ENCODE measurements at places on chromosomes 12 and 14.

GRCh38 chr12:46965880-46966279, 113.5 kb upstream of the PCED1B start:
- no peak for DNase-seq

GRCh38 chr12:121872546-121873215, 14.0 kb upstream of the HPD start:
- no peak for DNase-seq

DNA sequence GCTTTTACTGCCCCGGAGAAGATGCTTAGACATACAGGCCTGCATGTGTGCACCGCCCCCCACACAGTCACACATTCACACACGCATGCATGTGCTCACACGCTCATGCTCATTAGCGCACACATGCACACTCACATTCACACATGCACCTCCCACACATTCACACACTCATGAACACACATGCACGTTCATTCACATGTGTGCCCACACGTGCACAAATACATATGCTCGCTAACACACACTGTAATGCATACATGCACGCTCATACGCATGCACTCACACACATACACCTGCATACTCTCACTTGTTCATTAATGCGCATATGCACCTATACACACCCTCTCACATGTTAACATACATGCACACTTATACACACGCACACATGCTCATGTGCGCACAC, 21.9 kb downstream of the TMEM132C start:
- DNase-seq, result no peak

DNA sequence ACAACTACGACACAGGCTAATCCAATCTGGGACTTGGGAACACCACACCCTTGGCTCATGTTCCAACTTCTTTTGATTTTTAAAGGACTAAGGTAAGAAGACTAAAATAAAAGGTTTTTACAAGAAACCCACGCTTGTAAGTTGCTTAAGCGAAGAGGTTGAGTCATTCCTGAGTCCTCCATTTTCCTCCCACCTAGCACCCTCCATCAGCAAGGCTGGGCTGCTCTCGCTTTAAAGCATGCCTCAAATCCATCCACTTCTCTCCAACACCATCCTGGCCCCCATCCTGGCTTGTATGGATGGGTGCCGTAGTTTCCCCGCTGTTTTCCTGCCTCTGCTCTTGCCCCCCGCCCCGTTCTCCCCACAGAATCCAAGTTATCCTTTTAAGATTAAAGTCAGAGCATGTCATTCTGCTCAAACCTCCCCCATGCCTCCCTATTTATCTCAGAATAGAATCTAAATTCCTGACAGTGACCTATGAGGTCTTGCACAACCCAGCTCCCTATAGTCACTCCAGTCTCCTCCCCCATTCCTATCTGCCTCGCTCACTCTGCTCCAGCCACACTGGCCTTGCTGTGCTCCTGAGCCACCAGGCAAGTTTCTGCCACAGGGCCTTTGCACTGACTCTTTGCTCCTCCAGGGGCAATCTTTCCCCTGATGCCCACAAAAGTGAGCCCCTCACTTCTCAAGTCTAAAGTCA, 34.5 kb downstream of the SCARB1 start:
- no peak for DNase-seq

- DNase-seq, result no peak
Observed at GRCh38 chr14:100333311-100333710, 10.2 kb downstream of the SLC25A47 start.

DNA sequence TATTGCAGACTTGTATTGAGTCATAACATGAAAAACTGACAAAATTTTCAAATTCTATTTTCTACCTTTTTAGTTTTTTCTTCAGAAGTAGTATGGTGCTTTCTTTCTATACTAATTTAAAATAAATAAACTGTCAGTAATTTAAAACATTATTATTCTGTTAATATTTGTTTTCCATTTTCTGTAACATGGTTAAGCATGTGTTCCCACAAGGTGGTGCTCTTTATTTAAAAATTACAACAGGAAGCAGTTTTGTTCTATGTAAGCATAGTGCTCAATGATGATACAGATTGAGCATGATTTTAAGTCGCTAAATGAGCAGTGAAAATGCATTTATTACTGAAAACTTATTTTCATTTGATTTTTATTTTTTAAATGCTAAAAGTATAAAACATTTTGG, 114.6 kb downstream of the PPFIA2 start:
- no peak for DNase-seq

GRCh38 chr14:21024585-21025370, at the start of gene NDRG2:
Gene NDRG2, minus strand, starts transcription at chr14:21025061. Its CDS starts 1,746 bp downstream, at chr14:21023315.
- peak; percentile 55 for DNase-seq

DNA sequence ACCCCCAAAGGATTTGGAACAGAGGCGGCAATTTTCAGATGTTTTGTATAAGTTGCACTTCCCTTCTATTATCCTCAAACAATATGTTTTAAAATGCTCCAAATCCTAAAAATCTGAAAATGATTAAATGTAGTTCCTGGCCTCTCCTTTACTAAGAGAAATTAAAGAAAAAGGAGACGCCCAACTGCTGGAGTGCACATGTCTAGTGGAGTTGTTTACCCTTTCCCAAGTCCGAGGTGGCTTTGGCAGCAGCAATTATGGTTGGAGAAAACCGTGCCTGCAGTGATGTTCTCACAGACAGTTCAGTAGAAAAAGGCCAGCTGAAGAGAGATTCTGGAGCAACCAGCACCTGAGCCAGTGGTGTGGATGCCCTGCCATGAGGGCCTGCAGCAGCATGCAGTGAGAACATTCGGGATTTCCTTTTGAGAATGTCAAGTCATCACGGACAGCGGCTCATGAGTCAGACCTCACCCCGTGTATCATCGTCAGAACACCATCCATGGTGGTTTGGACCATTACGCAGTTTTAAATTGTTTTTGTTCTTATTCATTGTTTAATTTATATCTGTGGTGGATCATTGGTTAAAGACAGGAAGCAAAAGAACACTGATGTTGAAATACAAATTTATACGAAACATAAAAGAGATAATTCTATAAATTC, 179.0 kb upstream of the KRR1 start:
- DNase-seq, result no peak

GRCh38 chr12:132165584-132165983, 21.3 kb downstream of the NOC4L start:
- DNase-seq, result no peak

DNA sequence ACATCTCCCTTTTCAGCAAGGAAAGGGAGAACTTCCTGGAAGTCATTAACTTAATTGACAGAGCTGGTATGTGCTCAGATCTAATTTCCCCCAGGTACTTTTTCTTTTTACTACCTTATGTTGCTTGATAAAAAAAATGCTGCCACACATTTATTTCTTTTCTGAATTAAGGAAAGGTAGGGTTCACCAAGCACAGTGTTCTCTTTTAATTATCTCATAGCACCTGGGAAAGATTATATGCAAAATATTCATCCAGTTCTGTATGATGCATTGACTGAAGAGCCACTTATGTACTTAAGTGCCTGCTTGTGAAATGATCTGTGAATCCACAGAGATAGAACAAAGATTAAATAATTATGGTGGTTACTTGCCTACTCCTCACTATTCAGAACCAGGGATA, 25.1 kb downstream of the KCNC2 start:
- no peak for DNase-seq

DNA sequence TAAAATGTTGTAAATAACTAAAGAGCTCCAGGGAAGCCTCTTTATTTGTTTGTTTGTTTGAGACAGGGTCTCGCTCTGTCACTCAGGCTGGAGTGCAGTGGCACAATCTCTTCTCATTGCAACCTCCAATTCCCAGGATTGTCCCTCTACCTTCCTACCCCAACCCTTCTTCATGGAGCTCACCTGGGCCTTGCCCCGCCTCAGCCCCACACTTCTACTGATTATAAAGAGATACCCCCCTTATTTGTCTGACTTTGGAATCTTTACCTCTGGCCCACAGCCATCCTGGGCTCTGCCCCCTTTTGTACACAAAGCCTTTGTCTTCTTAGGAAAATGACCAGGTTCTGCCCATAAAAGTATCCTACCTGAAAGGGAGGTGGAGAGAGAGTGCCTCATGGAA, 9.1 kb upstream of the BLTP3B start:
- no peak for DNase-seq

DNA sequence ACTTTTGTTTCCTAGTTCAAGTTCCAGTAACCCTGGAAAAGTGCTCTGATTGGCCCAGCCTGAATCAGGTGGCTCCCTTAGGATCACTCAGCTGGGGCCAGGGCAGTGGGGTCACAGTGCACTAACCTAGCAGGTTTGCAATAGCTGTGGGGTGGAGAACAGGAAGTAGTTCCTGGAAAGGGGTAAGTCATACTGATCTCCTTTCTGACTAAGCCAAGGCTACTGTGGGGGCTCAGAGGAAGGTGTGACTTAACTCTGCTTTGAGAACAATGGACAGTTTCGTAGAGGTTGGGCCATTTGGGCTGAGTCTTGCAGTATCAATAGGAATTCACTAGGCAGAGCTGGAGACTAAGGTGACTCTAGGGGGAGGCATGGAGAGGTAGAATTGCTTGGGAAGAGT, 89.4 kb downstream of the KIF26A start:
- peak; percentile 5 for DNase-seq

GRCh38 chr14:23168246-23168645, 15.2 kb downstream of the SLC7A8 start:
- DNase-seq, result no peak

DNA sequence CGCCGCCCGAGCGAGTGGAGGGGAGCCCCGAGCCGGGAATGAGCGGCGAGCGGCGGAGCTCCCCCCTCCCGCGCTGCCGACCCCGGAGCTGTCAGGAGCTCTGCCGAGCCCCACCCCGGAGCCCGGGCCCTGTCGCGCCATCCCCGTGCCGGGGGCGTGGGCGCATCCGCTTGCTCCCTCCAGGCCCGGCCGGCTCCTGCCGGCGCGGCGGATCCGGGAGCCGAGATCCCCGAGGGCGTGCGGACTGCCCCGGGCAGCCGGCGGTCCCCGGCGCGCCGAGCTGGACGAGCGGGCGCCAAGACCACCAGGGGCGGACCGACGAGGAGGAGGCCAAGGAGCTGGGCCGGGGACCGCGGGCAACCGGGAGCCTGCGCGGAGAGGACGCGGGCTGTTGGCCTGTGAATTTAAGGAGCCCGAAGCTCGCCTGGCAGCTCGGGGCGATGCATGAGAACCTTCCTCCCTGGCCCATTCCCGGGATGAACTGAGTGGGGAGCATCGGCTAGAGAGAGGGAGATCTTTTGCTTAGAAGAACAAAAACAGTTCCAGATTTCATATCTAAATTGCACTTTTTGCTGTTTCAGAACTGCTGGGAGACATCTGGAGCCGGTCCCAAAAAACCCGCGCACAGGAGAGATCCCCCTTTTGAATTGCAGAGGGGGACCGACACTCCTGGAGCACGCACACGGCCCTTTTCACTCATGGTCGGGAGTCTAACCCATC, 2.0 kb downstream of the PTHLH start:
- no peak for DNase-seq

- no peak for DNase-seq
Observed at GRCh38 chr14:101600891-101601605, 39.8 kb downstream of the DIO3 start.

- DNase-seq, result no peak
Observed at GRCh38 chr12:46835785-46836184, 10.0 kb upstream of the SLC38A4 start.

- DNase-seq, result no peak
Observed at GRCh38 chr14:61562321-61563161, 132.8 kb upstream of the HIF1A start.

DNA sequence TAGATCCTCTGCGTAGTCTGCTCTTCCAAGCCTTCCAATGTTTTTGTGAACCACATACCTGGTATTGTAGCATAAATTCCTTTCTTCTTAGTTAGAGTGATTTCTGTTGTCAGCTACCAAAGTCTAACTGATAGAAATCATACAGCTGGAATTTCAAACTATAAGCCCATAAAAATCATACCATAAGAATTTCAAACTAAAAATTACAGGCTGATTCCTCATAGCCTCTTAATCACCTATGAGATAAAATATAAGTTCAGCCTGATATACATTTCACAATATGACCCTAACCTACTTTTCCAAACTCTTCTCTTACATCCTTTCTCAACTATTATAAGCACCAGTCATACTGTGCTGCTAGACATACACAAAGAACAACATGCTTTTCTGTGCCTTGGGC, 64.8 kb downstream of the PTHLH start:
- DNase-seq, result no peak

DNA sequence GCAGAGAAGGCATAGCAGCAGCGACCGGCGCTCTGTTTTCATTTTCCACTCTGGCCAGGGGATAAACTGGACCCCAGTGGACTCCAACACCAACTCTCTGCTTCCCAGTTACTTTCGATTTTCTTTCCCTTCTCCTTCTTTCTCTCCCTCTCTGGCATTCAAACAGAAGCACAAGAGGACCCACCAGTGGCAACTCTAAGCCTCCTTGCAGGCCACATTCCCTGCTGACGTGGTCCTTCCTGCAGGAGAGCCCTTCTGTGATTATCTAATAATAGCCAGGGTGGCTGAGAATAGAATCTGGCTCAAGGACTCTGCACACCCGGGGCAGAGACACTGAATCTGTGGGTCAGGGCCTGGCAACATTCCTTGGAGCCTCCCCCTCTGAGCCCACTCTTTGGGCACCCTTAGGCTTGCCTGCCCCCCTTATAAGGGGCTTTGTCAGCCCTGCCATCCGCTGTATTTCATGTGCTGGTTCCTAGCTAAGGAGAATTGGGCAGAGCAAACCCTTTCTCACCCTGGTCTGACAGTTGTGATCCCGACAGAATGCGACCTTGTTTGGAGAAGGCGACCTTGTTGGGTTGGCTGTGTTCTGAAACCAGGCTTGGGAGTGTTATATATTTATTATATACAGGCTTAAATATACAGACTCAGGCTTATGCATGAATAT, 8.2 kb upstream of the HOXC6 start:
- DNase-seq, result no peak

DNA sequence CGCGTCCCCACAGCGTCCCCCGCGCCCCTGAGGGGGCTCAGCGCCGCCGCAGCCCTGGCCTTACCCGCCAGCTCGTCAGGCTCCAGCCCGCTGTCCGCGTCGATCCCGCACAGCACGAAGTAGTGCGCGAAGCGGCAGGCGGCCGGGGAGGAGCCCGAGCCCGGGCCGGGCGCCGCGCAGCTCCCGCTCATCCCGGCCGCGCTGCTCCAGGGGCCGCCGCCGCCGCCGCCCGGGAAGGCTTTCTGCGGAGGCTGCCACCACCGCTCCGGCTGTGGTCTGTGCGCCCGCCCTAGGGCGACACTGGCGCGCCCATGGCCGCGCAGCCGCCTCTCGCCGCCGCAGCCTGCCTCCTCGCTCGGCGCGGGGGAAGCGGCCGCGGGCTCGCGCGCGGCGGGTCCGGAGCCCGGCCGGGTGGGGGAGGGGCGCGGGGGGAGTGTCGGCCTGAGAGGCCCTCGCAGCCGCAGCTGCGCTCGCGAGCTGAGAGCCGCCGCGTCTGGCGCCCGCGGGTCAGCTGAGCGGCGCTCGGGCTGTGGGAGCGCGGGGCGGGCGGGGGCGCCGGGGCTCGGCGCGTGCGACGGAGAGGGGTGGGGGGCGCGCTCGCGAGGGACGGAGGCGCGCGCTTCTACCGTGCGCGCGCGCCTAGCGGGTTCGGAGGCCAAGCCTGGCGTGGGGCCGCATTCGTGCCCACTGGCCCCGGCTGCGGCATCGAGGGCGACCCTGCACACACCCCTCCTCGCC, at the start of gene DENND5B:
Gene DENND5B, minus strand, starts transcription at position 495 of the 738 bp plus-strand sequence. Its CDS starts 304 bp downstream, at position 191.
- DNase-seq, result peak; percentile 15
